ENCODE measurements at places on chromosomes 12 and 14. TPM values are rescaled to one million over a fixed set of nuclear protein-coding genes. Genes with fewer than 3 reads are reported as not detected.

Gene CLEC2A
- not detected for total RNA-seq

DNA sequence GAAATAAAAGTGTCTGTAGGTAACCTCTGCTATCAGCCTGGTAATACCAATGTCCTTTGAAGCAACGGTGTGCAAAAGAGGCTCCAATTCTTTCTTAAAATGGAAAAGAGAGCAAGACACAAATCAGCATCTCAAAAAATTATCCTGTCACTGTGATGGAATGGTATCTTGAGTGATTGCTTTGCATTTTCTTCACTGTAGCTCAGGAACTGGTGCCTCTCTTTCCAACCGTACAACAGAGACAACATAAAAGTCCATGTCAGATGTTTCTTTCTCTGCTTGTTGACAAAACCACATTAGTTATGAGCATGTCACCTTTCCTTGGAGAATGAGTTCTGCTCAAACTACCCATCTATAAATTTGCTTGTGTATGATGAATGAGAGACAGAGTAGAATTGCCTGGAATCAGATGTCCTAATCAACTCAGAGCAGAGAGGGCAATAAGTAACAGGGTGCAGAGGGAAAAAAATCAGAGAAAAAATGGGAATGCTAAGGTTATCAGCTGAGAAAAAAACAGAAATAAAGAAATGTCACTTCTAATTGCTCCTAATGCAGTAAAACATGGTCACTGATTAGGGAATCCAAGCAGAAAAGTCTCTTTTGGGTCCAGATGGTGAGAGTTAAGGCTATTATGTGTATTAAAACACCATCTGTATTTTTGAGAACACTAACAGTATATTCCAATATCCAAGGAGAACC, 465.0 kb upstream of the ATP2B1 start:
- DNase-seq = no peak

- DNase-seq = no peak
These were observed 59.9 kb downstream of the IRF2BPL start for GRCh38 chr14:76968621-76969063.

GRCh38 chr14:32014057-32014456, 63.0 kb upstream of the ARHGAP5 start:
- DNase-seq = no peak

Data from IMR-90 (cell line).